NCI-H82 (cell line): ENCODE measurements at places on chromosomes 3 and 15.

GRCh38 chr3:104676241-104676640 is 690.5 kb upstream of the ALCAM start:
- no peak for DNase-seq

DNA sequence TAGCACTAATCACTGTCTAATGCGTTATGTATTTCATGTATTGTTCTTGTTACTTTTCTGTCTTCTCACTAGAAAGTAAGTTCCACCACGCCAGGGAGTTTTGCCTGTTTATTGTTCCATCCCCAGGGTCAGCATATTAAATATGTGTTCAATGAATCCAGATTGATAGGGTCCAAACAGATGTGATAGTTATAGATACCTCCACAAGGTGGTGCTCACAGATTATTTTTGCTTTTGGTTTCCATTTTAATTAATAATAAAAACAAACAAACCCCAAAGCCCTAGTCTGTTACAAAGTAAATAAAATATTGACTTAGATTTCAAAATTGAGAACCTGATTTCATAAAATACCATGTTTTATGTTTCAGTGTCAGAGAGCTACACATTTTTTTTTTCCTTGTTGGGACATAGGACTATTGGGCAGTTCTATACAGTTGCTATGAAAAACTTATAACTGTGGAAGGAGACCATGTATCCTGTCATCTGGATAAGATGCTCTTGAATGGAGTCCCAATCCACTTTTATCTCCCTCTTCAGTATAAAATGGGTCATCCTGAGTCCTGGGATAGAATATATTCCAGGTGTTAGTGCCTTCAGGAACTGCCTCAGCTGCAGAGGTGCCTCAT is 12.4 kb downstream of the OTOL1 start:
- peak; percentile 53 for DNase-seq

GRCh38 chr3:196968233-196969133 is at the start of gene PIGZ:
TSS of gene PIGZ (minus strand) at chr3:196968833. CDS start at chr3:196952031, 16,802 bp downstream.
- peak; percentile 69 for DNase-seq

DNA sequence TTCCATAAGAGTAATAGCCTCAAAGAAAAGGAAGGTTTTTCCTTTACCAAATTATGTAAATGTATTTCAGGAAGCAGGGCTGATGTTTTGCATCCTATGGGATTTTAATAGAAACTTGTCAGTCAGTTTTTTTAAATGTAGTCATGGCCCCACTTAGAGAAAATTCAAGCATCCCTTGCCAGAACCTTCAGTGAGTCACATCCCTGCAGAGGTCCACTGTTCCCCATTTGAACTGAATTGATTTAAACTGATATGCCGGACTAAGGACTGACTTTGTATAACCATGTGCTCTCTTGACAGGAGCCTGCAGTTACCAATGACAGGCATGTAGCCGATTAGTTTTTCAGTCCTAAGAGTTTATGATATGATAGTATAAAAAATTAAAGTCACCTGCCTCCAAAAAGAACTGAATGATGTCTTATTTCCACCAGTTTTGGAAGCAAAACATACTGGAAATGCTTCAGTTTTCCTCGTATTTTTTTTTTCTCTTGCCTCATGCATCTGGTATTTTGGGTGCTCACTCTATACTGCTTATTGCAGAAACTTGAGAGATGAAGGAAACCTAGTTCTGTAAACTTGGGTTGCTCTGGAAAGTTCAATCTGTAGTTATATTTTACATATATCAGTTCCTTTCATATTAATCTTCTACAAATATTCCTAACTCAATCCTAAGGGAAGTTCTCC is 30.7 kb downstream of the LRTM1 start:
- no peak for DNase-seq

GRCh38 chr15:56715220-56715619 is 18.1 kb downstream of the ZNF280D start:
- DNase-seq = no peak

DNA sequence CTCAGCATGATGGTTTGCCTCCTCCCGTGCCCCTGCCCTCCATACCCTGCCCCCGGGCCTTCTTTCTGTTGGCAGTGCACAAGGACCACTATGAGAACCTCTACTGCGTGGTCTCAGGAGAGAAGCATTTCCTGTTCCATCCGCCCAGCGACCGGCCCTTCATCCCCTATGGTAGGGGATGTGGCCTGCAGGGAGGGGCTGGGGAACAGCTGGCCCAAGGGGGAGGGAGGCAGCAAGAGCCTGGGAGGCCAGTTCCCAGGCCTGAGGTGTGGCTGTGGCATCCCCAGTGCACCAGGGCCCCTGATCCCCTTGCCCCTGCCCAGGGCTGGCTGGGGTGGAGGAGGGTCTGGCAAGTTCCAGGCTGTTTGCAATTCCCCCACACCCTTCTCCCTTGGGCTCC is 2.6 kb upstream of the PLA2G4B start:
- DNase-seq = peak; percentile 9

- DNase-seq = no peak
Observed at GRCh38 chr15:74419432-74419831, 14.3 kb downstream of the SEMA7A start.

GRCh38 chr15:81279621-81280485 is 44.1 kb downstream of the STARD5 start:
- no peak for DNase-seq

- DNase-seq = no peak
Observed at GRCh38 chr3:171239757-171240503, 213.4 kb upstream of the SLC2A2 start.

- peak; percentile 61 for DNase-seq
Observed at GRCh38 chr15:70722266-70723121, 40.9 kb downstream of the UACA start.

- no peak for DNase-seq
Observed at GRCh38 chr3:38578551-38578950, 70.9 kb downstream of the SCN5A start.

- DNase-seq = no peak
Observed at GRCh38 chr15:82679626-82680199, 30.0 kb downstream of the AP3B2 start.

- DNase-seq = no peak
Observed at GRCh38 chr15:100529556-100529955, 806 bp upstream of the CERS3 start.
